ENCODE measurements at places on chromosomes 2 and 18.

GRCh38 chr2:208542465-208543041 lies 136.0 kb downstream of the PTH2R start:
- DNase-seq: no peak

DNA sequence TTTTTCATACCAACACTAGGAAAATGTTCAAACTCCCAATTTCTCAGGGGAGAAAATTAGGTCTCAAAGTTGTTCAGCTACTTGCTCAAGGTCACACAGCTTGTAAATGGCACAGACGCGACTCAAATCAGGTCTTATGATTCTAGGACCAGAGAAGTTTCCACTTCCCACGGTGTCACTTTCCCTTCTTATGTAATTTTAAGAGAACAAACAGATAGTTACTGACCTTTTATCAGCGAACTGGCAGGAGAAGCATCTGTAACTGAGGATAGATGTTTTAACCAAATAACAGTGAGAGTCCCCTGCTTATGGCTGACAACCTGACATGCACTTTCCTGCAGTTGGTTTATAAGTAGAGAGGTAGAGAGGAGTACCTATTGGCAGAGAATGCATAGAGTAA lies 2.1 kb upstream of the KCNJ3 start:
- no peak for DNase-seq

- DNase-seq: no peak
Observed at GRCh38 chr2:96684883-96685576, 42.5 kb downstream of the FER1L5 start.

DNA sequence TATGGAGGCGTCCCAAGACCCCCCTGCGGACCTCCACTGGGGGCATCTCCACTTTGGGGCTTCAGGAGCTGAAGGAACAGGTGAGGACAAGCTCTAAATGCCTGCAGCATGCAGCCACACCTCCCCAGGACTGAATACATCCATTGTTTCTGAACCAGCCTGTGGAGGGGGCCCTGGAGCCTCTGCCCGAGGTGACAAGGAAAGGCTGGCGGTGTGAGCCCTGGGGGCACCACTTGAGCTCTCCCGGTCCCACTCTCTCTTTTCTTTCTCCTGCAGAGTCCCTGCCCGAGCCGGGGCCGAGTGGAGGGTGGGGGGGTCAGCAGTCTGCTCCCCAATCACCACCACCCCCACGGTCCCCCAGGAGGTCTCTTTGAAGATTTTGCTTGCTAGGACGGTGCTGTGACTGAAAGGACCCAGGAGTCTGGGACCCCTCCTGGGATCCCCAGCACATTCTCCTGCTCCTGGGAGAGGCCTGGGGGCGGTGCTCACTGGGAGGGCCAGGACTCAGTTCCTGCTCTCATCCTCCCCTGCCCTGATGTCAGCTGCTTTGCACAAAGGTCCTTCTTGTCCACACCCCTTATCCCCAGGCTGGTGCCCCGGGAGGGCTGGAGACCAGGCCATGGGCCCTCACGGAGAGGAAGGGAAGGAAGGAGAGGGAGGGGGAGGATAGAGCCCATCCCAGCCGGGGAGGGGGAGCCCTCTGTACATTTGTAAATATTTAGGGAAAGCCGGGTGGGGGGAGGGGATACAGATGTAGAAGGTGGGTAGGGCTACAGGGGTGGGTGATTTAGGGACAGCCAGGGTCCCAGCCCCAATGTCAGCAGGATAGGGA lies 5.7 kb downstream of the CHPF start:
- no peak for DNase-seq

DNA sequence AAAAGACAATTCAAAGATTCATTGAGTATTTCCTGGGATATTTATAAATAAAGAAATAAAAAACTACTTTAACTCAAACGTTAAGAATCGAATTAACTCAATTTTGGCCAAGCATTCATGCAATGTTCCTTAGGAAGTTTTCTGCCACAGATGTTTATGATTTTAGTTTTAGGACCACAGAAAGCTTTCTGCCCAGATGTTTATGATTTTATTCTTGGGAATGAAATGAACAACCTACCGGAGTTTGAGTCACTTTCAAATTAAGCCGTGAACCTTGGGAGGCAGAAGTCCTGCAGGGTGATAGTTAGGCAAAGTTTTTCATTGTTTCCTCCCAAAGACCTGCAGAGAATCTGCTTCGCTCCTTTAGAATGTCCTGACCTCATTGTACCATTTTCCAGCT lies 34.7 kb upstream of the MBP start:
- DNase-seq: no peak

DNA sequence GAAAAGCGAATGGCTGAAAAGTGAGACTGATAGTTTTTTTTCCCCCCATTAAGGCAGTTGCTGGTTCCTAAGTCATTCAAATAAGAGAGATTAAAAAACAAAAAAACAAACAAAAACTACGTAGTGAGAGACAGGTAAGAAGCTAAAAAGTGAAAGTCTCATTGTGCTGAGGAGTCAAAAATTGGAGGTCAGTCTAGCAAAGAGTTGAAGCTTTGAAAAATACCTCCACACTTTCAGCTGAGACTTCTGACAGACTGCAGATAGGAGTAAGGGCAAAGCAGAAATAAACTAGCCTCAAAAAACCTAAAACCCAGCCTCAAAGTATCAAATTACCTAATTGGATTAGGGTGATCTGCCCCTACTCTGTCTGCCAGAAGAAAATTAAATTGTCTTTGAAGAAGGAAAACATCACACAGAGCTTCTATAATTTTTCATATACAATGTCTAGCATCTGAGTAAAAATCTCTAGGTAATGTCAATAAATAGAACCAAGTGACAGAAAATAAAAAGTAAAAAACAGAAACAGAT lies 10.9 kb upstream of the EIF2AK3 start:
- DNase-seq: no peak

- no peak for DNase-seq
Observed at GRCh38 chr18:60996822-60997221, 336.4 kb upstream of the CDH20 start.

DNA sequence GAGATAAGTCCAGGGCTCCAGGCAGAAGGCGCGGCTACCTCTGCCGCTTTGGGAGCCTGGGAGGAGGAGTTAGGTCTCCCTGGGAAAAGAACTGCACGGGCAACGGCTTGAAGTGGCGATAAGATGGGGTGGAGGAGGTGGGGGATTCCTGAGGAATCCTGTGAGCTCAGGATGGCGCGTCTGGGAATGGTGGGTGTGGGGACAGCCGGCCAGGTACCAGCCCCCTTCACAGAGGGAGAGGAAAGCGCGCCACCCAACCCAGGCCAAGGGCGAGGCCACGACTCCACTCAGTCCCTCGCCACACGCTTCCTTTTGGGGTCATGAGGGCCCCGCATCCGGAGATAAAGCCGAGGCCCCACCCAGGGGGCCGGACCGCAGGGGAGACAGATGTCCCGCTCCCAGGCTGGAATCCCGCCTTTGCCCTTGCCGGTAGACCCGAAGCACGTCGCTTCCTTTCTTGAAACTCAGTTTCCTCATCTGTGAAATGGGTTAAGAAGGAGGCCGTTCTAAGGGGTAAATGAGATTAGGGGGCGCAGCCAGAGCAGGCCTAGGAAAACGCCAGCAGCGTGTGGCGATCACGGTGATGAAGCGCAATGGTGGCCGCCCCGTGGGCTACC lies 1.7 kb upstream of the CTDSP1 start:
- no peak for DNase-seq

DNA sequence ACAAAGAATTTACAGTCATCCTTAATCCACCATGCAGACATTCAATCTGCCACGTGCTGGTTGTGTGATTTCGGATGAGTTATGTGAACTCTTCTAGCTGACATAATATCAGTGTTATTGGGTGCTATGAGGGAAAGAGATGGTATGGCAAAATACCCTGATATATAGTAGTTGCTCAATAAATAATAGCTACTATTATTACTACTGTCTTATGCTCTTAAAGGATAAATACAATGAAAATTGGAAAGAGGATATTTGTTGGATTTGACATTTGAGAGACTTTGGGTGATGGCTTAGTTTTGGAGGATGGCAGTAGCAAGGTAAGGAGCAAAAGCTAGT lies 86.5 kb downstream of the MYO3B start:
- DNase-seq: no peak

DNA sequence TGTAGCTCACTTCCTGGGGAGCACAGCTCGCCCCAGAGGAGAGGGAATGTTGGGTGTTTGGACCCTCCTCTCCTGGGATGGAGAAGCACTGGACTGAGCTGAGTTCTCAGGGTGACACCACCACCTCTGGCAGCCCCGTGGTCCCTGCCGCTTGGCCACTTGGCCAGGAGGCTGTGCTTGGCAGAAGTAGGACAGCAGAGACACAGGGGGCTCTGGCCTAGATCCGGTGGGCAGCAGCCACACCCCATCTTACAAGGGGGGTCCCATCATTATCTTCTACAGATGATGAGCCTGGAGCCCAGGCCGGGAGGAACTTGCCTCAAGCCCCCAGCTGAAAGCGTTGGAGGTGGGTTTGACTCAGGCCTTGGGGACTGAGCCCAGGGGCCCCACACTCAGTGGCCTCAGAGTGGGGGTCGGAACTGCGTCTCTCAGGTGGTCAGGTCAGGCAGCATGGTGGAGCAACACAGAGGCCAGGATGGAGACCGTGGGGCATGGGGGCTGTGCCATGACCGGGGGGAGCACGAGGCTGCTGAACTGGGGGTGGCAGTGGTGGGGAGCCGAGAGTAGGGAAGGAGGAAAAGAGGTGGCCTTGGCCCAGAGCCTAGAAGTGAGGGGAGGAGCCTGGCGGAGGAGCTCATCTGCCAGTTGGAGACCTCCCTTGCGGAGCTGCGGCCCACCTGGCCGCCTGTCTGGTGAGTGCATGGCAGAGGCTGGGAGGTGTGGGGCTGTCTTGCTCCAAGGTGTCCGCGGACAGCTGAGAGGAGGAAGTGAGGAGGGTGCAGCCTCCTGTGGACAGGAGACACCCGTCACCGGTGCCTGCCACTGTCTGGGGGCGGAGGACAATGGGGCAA lies 63.6 kb upstream of the HDAC4 start:
- DNase-seq: no peak

DNA sequence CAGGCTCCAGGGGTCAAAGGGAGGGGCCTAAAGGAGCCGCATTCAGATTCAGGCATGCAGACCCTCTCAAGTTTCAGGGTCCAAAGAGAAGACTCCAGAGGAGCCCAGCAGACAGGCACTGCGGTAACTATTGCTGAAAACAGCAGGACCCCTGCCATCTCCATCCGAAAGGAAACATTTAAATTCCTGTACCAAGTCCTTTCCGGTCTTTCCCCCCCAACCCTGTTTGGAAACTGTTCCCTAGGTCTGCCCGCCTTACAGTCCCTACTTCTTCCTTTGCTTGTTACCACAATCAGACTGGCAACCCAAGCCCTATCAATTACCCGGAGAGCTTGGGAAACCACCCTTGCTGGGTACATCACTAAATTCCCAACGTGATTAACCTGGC lies 82.0 kb downstream of the DNMT3A start:
- DNase-seq: no peak

DNA sequence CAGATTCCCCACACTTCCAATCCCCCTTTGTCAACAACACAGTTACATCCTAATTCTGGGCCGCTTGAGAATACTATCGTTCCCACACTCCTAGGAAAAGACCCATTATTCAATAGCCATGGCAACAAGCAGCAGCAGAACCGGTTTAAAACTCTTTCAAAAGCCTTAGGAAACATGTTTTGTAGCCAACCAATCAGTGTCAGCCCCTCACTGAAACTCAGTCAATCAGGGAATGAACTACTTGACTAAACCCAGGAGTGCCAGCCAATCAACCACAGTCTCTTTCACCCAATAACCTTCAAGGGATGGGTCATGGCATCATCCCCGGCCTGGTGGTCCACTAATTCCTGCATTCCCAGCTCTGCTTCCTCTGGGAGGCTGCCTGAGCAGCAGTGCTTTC lies 204.8 kb upstream of the HS6ST1 start:
- no peak for DNase-seq

DNA sequence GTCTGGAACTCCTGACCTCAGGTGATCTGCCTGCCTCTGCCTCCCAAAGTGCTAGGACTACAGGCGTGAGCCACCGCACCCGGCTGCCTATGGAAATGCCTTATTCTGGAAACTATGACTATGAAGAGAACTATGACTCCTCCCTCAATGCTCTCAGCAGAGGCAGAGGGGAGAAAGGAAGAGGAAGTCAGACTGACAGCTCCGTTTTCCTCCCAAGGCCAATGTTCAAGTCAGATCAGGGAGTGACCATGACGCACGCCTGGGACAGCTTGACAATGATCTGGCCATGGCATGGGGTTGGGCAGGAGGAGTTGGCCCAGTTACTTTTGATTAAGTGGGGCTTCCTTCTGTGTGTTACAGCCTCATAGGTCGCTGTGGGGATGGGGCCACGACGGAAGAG lies 44.3 kb upstream of the MRPL33 start:
- peak; percentile 23 for DNase-seq

GRCh38 chr2:62369541-62370202 lies 136.3 kb downstream of the TMEM17 start:
- no peak for DNase-seq

- DNase-seq: no peak
Observed at GRCh38 chr2:71353248-71353647, 21.7 kb downstream of the ZNF638 start.

- no peak for DNase-seq
Observed at GRCh38 chr2:32168513-32168912, 2.8 kb downstream of the SLC30A6 start.

DNA sequence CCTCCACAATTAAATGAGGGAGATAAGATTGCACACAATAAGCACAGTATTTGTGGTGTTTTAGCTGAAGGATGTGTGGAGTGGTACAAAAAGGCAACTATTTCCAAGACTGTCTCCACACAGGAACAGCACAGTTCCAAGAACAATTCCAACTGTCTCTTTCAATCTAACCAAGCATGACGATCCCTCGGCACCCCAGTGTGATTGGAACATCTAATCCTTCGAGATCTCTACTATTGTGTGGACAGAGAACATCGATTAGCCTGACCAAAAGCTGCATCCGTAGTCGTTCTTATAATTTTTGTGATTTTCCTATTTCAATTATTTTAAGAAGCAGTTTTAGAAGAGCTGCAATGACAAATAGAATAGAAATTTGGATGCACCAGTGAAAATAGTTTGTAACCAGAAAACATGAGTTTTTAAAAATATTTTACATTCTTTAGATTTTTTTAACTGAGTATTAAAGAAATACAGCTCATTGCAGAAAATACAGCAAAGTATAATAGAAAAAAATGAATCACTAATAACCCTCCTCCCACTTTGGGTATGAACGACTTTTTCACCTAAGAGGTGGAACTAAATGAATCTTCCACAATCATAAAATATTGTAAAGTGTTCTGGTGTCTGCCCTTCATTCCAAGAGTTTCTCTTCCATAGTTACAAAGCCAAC lies 76.4 kb upstream of the CABLES1 start:
- DNase-seq: no peak

DNA sequence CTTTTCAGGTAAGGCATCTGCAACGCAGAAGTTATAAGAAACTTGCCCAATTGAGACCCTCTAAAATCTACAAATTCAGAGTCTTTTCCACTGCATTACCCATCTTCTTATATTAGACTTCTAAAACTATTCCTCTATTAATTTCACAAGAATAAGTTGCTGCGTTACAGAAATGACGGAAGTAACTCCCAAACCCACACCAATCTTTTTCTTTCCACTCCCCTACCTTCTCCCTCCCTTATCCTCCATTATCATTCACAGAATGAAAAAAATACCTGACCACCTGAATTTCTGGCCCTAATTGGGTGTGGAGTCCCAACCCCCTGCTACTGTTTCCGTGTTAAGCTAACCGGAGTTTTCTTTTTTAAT lies 689 bp downstream of the RPRD1A start:
- DNase-seq: no peak

- no peak for DNase-seq
Observed at GRCh38 chr2:100206731-100207255, 64.4 kb upstream of the AFF3 start.

All from HL-60 (cell line).